ENCODE measurements at places on chromosomes 16 and 17. TPM values are rescaled to one million over a fixed set of nuclear protein-coding genes. Genes with fewer than 3 reads are reported as not detected.

GRCh38 chr16:28250999-28251398 lies 39.2 kb upstream of the XPO6 start:
- no peak overlapping the region for H3K4me3 ChIP-seq
- peaks cover 5% of the 10 kb centered on the region for H3K4me1 ChIP-seq
- no peak overlapping the region for H3K27ac ChIP-seq
- DNase-seq: no peak
- H3K27me3 ChIP-seq: no peaks in the 10 kb centered on the region

GRCh38 chr17:1055751-1056645 lies 59.1 kb downstream of the TIMM22 start:
- H3K4me1 ChIP-seq: no peaks in the 10 kb centered on the region
- DNase-seq: peak; percentile 76
- H3K27ac ChIP-seq: no peak overlapping the region
- H3K4me3 ChIP-seq: no peak overlapping the region

GRCh38 chr17:21275047-21275578 lies 9.4 kb upstream of the MAP2K3 start:
- H3K4me3 ChIP-seq: peak overlapping the region; percentile 74
- H3K36me3 ChIP-seq: no peaks in the 10 kb centered on the region
- peaks cover 38% of the 10 kb centered on the region for H3K27me3 ChIP-seq
- peaks cover 9% of the 10 kb centered on the region for H3K4me1 ChIP-seq
- peak overlapping the region; percentile 57 for H3K27ac ChIP-seq
- DNase-seq: no peak

GRCh38 chr16:69613378-69614154 lies 47.8 kb downstream of the NFAT5 start:
- no peak overlapping the region for H3K4me3 ChIP-seq
- H3K27me3 ChIP-seq: no peaks in the 10 kb centered on the region
- H3K4me1 ChIP-seq: peaks cover 17% of the 10 kb centered on the region
- no peak for DNase-seq
- H3K27ac ChIP-seq: no peak overlapping the region

Gene GNAO1
- 21.3 TPM for total RNA-seq

Gene SRL
- total RNA-seq: 0.32 TPM
